ENCODE measurements at places on chromosomes 12 and 14.
A peak's percentile ranks its signal among the peaks of the same experiment; 100 is the strongest.

- DNase-seq, result no peak
These were observed 934.9 kb downstream of the LRFN5 start for GRCh38 chr14:42541535-42542001.

DNA sequence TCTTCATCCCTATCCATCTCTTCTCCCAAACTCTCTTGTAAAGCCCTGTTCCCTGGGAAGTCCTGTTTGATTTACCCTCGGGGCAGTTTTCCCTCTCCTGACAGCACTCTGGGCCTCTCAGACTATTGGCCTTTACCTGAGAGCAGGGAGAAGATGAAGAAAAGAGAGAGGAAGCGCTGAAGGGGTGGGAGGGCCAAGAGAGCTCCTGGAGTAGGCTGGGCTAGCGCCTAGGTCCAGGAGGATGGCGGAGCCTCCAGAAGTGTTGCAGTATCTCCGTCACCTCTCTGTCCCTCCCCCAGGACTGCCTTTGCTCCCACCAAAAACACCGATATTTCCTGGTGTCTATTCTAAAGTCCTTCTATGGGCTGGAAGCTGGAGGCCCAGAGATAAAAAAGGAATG is 5.7 kb upstream of the IGFBP6 start:
- DNase-seq, result no peak

- DNase-seq, result no peak
These were observed 13.5 kb upstream of the SCFD1 start for GRCh38 chr14:30608533-30609006.

GRCh38 chr12:62601765-62602164 is 135.1 kb downstream of the MON2 start:
- no peak for DNase-seq

- peak; percentile 57 for DNase-seq
These were observed 71.3 kb downstream of the PTHLH start for GRCh38 chr12:27900920-27901879.

DNA sequence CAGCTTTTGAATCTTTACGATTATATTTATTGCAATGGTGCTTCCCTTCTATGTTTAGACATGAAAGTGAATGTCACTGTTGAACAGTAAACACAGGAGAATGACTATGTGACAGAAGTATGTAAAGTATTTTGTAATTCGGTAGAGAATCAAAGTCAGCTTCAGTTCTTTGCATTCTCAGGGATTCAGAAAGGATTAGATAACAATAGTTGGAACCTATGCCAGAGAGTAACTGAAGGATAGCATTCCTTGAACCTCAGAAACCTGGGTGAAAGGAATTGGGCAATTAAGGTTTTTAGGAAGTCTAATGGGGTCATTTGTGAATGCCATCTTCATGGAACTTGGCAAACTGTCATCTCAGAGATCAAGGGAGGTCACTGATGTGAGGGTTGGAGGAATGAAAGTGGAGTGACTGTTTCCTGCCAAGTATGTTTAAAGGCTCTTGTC is 305.3 kb upstream of the DDHD1 start:
- no peak for DNase-seq

DNA sequence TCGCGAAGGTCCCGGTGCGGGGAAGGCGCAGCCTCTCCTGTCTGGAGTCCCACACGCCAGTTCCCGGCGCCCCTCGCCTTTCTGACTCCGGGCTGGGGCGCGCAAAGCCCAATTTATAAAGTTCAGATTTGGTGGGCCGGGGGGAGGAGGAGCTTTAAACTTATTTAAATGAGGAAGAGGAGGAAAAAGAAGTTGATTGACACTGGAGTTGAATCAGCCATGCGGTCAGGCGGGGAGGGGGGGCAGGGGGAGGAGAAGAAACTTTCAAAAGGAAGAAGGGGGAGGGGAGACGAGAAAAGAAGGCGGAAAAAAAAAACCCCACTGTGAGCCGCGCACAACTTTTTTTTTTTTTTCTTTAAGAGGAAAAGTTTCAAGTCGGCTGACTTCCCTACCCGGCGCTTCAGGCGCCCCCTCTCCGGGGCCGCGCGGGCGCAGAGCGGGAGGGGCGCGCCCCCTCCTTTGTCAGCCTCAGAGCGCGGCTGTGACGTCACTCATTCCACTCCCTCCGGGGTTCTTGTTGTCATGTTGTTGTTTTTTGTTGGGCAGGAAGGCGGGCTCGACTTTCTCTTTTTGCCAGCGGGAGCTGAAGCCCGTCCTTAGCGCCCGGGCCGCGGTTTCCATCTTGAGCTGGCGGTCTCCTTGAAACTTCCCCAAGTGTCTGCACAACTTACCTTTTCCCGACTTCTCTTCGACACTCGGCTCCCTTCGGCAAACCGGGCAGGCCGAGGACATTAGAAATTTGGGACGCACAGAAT is at the start of gene ZFP36L1:
Gene ZFP36L1, minus strand, starts transcription at position 89 of the 755 bp plus-strand sequence. CDS start 129 bp downstream, outside the sequence.
- DNase-seq, result peak; percentile 82

DNA sequence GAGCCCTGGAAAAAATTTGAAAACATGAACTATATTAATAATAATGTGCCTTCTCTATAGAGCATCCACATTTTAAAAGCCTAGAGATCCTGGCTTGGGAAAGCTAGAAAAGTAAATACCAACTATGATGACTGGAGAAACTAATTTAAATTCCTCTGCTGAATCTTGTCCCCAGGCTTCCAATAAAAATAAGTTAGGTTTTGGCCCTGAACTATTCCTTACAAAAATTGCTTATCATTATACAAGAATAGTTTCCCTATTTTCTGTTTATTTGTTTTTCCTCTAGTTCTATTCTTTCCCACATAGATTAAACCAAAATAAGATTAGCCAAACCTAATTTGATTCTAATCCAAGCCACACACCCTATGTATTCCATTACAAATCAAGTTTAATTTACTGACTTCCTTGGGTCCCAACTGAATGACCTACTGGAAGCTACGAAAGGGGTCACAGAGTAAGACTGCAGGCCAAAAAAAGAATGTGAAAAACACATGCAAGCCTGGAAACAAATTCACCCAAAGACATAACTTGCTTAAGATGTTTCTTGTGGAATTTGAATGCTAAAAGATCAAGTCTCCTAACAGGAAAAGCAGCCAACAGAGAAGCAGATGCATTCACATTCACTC is 133.0 kb downstream of the PAWR start:
- DNase-seq, result no peak

DNA sequence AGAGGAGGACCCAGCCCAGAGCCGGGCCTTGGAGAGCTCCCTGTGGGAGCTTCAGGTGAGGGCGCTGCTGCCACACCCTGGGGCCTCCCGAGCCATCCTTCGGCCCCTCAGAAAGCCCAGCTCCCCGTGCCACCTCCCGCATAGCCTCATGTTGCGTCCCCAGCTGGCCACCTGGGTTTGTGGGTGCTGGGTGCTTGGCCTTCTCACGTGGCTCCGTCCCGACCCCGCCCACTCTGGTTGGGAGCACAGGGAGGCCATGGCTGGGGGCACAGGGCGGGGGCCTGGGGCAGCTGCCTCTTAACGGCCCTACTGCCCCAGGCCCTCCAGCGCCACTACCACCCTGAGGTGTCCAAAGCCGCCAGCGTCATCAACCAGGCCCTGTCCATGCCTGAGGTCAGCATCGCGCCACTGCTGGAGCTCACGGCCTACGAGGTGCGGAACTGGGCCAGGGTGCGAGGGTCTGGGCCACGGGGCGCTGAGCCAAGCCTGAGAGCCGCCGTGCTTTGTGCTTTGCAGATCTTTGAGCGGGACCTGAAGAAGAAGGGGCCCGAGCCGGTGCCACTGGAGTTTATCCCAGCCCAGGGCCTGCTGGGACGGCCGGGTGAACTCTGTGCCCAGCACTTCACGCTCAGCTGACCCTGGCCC is 7.6 kb downstream of the NOC4L start:
- no peak for DNase-seq

DNA sequence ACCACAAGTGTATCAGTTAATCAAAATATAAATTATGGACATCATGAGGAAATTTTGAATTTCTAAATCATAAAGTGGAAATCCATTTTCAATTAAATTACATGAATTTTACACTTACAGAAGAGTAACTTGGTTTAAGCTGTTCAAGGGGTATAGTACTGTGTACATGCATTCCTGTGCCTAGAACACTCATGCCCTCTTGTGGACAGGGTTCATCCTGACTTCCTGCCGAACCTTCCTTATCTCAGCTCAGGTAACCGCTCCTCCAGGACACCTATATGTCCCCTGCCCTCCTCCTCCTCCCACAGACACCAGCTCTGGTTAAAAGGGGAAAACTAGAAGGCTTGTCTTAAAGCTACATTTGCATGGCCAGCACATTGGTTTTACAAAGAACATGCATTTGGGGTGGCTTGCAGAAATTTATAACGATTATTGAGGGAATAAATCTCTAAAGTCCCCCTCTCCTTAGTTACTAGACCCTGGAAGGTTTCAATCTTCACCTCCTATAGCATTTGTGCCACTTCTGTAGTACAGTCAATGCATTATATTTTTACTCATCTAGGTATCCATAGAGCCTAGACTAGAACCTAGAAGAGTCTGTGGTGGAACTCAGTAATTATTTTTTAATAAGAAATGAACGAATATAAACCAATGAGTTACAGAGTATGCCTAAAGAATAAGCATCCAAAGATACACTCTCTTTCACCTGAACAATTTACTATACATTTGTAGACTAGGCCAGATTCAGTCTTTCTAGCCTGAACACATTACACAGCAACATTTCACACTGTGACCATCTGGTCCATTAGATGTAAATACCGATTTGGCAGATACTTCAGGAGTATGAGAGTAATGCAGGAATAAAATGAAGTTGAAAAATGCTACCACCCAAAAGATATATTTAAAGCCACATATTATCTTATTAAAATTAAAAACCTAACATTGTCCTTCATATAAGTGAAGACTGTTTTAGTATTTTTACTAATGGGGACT is 345.6 kb downstream of the PAWR start:
- DNase-seq, result peak; percentile 42

DNA sequence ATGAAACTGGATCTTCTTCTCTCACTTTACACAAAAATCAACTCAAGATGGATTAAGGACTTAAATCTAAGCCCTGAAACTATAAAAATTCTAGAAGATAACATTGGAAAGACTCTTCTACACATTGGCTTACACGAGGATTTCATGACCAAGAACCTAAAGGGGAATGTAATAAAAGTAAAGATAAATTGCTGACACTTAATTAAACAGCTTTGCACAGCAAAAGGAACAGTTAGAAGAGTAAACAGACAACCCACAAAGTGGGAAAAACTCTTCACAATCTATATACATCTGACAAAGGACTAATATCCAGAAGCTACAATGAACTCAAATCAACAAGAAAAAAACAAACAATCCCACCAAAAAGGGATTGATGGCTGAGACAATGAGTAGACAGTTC is 74.4 kb downstream of the BLTP3B start:
- no peak for DNase-seq

DNA sequence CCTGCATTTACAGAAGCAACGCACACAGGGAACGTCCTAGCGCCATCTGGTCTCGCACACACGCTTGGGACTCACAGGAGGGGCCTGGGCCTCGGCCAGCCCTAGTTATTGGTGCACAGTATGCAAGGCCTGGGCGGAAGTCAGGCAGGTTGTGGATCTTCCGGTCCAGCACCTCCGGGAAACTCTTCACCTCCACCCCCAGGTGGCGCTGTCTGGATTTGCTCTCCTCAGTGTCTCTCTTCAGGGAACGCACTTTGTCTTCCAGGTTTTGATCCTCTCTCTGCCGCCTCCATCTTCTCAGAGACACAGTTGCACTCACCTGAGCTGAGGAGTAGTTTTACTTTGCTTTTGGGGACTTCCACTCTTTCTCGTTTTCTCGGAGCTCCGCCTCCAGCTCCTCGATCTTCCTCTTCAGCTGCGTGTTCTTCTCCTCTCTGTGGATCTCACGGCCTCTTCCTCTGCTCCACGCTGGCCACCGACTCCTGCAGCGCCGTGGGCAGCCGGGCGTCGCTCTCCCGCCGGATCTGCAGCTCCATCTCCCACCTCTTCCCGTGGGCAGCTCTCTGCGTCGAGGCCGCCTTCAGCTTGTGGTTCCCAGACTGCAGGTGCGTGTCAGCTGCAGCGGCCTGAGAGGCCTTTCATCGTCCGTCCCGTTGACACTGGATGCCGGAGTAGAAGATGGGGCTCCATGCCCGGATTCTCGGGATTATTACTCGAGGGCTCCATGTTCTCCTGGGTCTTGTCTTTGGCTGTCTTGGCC is 933.8 kb downstream of the TMEM121 start:
- DNase-seq, result peak; percentile 36

DNA sequence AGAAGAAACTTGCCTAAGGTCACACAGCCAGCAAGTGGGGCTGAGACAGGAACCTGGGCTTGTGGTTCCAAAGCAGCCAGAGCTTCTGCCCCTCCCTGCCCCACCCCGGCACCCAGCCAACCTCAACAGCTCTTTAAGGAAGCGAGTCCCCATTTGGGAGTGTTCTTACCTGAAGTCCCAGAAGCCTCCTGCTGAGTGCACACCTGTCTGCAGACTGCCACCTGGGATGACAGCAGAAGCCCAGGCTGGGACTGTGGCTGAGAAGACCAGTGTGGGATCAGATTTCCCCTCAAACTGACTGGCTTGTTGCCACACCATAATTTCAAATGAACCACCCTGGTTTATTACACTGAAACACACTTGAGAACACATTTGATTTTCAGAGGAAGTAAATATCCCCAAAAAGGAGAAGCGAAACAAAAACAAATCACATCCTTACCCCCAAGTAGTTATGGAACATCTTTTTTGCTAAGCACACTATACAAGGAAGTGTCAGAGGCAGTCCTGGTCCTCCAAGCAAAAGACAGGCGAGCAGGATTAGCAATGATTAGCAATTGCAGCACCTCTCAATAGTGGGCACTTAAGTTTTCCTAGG is 6.3 kb upstream of the RIN3 start:
- no peak for DNase-seq

GRCh38 chr12:24138041-24138440 is 188.6 kb upstream of the SOX5 start:
- no peak for DNase-seq

DNA sequence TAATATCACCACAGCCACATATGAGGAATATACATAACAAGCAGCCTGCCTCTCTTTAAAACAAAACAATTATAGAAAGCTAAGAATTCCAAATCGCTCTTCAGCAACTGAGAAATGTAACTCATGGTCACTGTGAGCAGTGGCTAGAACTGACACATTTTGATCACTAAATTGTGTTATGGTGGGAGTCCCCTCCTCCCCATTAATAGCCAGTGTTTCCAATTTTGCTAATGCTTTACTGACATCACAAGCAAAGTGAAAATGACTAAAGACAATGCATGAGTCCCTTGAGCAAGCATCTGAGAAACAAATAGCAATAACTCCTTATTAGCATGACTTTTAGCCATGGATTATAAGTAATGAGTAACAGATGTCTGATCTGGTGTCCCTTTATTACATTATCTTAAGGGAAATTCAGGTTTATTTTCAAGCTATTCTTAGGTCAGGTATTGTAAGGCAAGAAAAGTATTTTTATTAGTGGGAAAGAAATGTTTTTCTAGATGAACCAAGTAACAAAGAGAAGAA is 148.3 kb downstream of the KCNH5 start:
- no peak for DNase-seq

GRCh38 chr12:83996671-83997070 is 915.9 kb downstream of the SLC6A15 start:
- no peak for DNase-seq

Data from Kasumi-1 (cell line).